Activated T-helper 17 cell treated with anti-CD3 and anti-CD28 coated beads, Interleukin-2, amount 50 U/mL, for 72 hours (primary cell): ENCODE measurements at places on chromosomes 5 and 9.

- no peak for ATAC-seq
Observed at GRCh38 chr5:161286066-161286655, 260.4 kb downstream of the GABRB2 start.

- peak; percentile 40 for ATAC-seq
Observed at GRCh38 chr5:35780236-35780635, 76.5 kb upstream of the IL7R start.

DNA sequence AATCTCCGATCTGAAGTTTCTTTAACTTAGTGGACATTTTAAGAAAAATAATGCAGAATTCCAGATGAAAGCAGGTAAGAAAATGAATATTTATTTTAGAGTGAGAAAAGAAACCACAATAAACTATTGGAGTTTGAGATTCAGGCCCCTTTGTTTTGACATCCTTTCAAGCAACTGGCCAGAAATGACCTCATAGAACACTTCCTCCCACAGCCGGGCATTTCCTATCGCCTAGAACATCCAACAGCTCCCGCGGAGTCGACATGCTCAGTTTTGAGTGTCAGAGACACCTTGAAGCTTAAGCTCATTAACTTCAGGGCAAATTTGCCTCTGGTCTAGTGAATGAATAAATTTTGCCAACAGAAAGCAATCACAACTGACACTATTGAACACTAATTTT is 369.2 kb downstream of the TLE4 start:
- ATAC-seq: no peak

DNA sequence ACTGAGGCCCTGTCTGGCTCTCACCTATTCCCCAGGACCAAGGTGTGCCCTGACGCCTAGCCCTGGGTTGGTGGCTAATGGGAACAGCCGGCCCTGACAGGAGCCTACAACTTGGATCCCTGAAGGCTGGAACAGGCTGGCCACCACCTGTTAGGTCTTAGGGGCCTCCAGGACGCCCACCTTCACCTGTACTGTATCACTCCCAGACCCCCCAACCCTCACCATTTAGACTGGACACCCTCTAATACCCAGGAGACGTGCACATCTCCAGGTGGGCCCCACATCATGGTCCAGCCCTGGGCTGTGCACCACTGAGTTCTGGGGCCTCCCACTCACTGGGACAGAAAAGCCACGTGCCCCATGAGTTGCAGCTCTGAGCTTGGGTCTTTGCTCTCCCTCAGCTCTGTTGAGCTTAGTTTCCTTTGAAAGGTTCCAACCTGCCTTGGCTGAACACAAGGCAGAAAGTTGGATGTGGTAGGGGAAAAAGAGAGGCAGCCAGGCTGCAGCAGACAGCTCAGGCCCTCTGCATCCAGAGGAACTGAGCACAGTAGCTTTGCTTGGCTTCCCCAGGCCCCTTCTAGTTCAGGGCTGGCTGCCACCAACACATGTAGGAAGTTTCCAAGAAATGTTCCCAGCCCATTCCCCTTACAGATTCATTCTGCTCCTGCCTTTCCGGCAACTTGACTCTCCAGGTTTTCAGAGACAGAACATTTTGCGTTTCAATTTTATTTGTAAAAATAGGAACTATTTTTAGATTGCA is 116.8 kb upstream of the TBC1D2 start:
- no peak for ATAC-seq

DNA sequence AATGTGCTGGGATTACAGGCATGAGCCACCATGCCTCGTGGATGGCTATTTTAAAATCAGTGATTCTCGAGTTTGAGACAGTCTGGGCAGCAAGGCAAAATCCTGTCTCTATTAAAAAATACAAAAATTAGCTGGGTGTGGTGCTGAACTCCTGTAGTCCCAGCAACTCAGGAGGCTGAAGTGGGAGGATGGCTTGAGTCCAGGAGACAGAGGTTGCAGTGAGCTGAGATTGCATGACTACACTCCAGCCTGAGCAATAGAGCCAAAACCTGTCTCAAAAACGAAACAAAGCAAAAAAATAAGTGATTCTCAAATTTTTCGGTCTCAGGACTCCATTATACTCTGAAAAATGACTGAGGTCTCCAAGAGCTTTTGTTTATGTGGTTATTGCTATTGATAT is 47.9 kb upstream of the HSPA9 start:
- no peak for ATAC-seq

DNA sequence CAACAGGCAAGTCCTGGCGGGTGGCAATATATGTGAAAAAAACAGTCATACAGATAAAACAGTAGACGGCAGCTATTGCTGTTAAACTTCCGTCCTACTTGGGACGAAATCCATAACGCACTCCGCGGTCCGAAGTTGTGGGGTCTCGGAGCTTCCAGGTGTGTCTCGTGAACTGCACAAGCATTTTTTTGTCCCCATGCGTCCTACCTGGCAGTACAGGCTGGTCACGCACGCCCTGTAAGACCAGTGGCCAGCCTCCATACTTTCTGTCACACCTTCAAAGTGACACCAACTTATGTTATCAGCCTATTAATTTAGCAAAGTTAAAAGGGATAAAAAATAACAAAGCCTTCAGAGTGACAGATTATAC is 51.3 kb downstream of the TGFBI start:
- peak; percentile 29 for ATAC-seq

DNA sequence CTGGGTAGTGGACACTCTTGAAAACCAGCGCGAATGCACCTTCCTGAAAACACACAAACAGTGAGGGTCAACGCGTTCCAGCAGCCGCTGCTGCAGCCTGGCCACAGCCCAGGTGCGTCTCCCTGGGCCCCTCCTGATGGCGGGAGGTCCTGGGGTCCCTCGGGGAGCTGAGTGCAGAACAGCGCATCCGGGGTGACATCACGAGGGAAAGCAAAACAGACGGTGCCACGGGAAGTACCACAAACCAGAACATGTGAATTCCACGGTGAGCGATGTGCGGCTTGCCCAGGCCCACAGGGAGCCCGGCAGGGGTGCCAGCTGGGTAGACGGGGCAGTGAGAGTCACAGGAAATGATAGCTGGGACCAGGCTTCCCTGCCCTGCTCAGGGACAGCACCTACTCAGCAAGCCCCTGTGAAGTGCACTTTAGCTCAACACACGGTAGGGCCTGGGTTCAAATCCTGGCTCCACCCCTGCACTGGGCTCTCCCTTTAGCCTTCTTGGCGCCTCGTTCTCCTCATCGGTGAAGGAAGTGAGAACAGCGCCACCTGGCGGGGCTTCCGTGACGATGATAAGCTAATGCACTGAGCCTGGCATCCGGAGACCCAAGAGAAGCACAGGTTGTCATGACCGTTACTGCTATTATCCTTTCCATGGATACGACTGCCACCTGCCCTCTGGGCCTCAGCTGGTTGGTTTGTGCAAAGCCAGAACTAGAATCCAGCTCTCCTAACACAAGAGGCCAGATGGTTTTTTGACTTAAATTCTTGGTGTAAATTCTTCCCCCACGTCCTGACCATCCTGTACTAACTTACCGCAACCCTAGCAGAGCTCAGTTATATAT is 24.6 kb downstream of the GFPT2 start:
- ATAC-seq: peak; percentile 93

DNA sequence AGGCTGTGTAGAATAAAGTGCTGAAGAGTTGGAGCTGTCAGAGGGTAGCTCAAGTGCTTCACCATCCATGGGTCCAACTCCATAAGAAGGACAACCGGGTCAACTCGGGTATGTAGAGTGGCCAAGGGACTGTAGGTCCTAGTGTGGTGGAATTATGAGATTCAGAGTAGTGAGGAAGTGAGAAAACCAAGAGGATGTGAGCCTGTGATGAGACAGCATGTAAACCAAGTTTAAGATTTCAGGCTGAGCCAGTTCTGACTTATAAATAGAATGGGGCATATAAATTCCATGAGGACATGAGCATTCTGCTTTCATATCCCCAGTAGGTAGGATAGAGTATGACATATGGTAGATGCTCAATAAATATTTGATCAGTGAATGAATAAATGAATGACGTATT is 96.3 kb downstream of the CFAP95 start:
- no peak for ATAC-seq

GRCh38 chr9:113603773-113604172 is 140.2 kb downstream of the RGS3 start:
- ATAC-seq: no peak

GRCh38 chr5:76351176-76351575 is 51.9 kb upstream of the IQGAP2 start:
- no peak for ATAC-seq

GRCh38 chr5:178130576-178131445 is at the start of gene RMND5B:
Gene RMND5B (plus strand): TSS chr5:178131014. CDS start chr5:178138120, 7,106 bp downstream.
- peak; percentile 93 for ATAC-seq
